ENCODE measurements at places on chromosomes 1 and 21. TPM values are rescaled to one million over a fixed set of nuclear protein-coding genes. Genes with fewer than 3 reads are reported as not detected.

The PCAT6 gene
- total RNA-seq: 6.4 TPM

The MROH7 gene
- not detected for total RNA-seq

The PDIK1L gene
- 4.5 TPM for total RNA-seq

The RHOC gene
- total RNA-seq: 57.6 TPM

The RPTN gene
- total RNA-seq: not detected

The AMY2A gene
- not detected for total RNA-seq

The SPAG17 gene
- 0.67 TPM for total RNA-seq

Measured in H1 (cell line).